ENCODE measurements at places on chromosomes 11 and 22. TPM values are rescaled to one million over a fixed set of nuclear protein-coding genes. Genes with fewer than 3 reads are reported as not detected.
A peak's percentile ranks its signal among the peaks of the same experiment; 100 is the strongest.

- DNase-seq, result no peak
Measured at GRCh38 chr11:120256178-120256577, 16.2 kb downstream of the POU2F3 start.

GRCh38 chr11:107973641-107974040 is 35.1 kb upstream of the CUL5 start:
- DNase-seq, result no peak

DNA sequence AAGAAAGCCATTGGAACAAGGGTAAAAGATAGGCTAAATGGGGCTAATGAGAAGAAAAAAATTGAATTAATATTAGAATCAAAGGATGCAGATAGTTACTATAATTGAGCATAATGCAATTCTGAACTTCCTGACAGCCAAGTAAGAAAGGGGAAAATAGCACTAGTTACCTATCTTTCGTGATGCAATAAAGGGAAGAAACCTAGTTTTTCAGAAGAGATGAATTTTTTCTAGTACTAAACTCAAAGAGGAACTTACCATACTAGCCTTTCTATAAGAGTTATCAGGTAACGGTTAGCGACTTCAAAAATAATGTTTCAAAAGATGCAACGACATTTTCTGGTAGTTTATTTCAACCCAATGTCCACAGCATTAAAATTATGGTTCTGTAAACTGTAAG is 8.8 kb upstream of the WT1 start:
- DNase-seq, result no peak

- no peak for DNase-seq
Measured at GRCh38 chr11:94629741-94630140, 62.6 kb downstream of the PIWIL4 start.

GRCh38 chr11:106656646-106657045 is 361.6 kb downstream of the GUCY1A2 start:
- no peak for DNase-seq

GRCh38 chr11:26946257-26946716 is 47.6 kb upstream of the FIBIN start:
- DNase-seq, result no peak

DNA sequence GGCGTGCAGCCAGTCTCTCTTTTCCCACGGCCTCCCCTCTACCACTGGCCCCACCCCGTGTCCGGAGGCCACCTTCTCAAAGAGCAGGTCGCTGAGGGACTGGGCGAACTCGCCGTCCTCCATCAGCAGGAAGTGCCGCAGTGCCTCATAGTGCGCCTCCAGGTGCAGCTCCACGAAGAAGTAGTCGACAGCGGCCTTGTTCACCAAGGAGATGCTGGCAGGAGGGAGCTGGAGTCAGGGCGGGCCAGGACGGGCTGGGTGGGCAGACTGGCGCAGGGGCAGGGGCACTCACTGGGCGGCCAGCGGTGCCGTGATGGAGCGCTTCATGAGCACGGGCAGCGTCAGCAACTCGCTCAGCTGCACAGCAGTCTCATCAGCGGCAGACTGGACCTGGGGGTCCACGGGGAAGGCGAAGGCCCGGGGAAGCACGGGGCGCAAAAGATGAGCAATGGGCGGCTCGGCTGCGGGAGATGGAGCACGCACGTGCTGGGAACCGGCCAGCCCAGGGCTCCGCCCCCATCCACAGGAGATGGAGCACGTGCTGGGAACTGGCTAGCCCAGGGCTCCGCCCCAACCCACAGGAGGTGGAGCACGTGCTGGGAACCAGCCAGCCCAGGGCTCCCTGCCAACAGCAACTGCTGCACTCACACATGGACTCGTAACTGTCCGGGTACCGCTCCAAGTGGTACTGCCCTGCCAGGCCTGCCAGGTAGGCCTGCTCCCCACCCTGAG is 18.4 kb downstream of the SELENOO start:
- no peak for DNase-seq

GRCh38 chr11:111688013-111688412 is 78.2 kb downstream of the PPP2R1B start:
- DNase-seq, result no peak

GRCh38 chr11:29161191-29161590 is 855.6 kb downstream of the KCNA4 start:
- no peak for DNase-seq

DNA sequence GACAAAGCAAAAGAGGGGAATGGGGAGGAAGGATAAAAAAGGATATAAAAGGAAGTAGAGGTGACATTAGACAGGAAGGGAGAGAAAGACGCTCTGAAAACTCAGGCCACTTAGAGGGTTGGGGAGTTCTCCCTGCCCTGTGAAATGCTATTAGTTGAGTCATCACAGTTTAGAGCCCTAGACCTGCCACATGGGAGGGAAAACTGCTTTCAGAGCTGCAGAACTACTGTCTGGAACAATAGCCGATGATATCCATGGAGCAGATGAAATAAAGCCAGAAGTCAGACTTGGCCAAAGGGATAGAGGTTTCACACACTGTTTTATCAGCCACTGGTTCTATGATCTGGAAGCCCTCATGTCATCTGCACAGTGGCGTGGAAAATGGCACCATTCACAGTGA is 157.9 kb downstream of the NCAM1 start:
- no peak for DNase-seq

- no peak for DNase-seq
Measured at GRCh38 chr11:45806937-45807791, 2.2 kb downstream of the SLC35C1 start.

- no peak for DNase-seq
Measured at GRCh38 chr11:59727426-59727825, 13.8 kb upstream of the OR10V1 start.

DNA sequence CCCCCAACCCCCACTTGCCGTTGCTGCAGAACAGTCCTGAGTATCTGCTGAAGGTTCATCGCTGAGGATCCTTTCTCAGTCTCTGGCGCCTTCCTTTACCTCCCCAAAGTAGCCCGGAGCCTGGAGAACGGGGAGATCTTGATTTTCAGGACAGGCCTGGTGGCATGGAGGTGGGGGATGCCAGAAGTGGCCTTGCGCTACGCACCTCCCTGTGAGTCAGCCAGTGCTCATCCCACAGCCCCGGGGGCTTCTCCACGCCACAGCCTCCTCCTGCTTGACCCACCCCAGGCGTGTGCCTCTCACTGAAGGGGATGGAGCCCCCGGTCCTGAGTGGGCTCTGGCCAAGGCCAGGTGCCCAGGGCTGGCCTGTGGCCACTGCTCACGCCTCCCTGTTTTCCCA is 339.6 kb downstream of the TBC1D22A start:
- DNase-seq, result no peak

- DNase-seq, result no peak
Measured at GRCh38 chr11:12389676-12390657, 12.6 kb downstream of the PARVA start.

GRCh38 chr22:48482771-48483170 is 1344.9 kb downstream of the BRD1 start:
- DNase-seq, result no peak

DNA sequence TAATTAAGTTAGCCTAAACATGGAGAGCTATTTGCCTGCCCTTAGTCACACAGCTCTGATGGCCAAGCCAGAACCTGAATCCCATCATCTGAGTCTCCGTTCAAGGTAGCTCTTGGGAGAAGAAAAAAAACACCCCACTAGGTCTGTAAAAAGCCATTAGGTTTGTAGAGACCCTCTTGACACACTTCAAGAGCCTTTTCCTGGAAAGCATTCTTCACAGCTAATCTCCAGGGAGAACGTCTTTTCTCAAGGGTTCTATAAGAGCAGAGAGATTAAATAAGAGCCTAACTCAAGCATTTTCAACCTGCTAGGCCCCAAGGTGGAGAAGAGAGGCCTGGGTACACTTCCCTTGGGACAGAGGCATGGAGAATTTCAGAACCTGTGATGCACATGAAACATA is 61.6 kb upstream of the NAV2 start:
- no peak for DNase-seq

DNA sequence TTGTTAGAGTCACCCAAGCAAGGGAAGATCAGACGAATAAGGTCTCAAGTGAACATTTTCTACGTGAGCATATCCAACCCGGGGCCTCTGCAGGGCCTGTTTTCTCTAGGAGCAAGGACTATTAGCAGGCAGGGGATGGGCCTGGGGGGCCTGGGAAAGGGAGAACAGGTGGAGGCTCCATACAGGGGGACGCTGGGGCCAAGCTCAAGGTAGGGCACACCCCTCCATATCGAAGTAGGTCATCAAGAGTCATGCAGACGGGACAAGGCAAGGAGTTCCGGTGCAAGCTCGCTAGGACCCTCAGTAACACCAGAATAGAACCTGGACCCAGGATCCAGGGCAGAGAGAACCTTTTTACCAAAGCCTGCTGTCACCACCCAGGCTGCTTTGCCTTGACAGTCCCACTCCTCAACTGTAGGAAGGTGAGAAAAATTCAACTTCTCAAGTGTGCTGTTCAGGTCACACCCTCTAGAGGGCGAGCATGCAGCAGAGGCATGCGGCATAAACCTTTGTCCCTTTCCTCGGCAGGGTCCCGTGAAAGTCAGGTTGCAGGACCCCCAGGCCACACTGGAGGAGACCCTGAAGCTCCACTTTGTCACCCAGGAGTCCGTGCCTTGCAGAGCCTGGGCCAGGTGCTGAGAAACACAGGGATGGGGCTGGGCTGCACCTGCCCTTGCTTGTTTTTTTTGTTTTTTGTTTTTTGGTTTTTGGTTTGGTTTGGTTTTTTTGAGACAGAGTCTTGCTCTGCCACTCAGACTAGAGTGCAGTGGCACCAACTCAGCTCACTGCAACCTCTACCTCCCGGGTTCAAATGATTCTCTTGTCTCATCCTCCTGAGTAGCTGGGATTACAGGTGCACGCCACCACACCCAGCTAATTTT is 8.6 kb upstream of the APOBEC3B start:
- DNase-seq, result peak; percentile 69

DNA sequence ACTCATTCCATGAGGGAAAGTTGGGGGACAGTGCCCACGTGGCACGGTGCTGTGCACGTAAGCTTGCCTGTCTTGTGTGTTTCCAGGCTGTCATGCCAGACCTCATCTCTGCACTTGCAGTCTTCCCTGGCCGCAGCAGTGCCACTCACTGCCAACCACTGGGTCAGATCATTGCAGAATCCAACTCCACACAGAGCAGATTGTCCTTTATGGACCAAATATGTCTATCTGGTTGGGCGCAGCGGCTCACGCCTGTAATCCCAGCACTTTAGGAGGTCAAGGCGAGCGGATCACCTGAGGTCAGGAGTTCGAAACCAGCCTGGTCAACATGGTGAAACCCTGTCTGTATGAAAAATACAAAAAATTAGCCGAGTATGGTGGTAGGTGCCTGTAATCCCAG is 4.4 kb upstream of the PPARA start:
- DNase-seq, result no peak

DNA sequence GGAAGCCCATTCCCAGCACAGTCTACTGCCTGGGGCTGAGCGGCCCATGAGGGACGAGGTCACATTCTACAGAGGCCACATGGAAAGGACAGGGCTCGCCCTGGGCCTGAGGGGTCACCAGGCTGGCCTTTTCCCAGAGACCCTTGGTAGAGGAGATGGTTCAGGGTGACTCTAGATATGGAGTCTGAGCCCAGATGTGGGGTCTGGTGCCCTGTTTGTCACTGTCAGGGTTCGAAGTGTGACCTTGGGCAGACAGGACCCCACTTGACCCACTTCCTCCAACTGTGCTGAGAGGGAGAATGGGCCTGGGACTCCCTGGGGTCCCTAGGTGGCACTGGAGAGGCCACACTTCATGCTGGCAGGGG is 81.0 kb downstream of the MYEOV start:
- no peak for DNase-seq

Gene LRRC4C
- 0.64 TPM for total RNA-seq

Gene TPCN2
- 17.2 TPM for total RNA-seq

Gene LDHAL6A
- total RNA-seq, result not detected

Gene DGCR6
- 11.7 TPM for total RNA-seq

Gene TPST2
- 10.6 TPM for total RNA-seq

Gene SLC6A5
- total RNA-seq, result 0.05 TPM

Gene OR2AG1
- total RNA-seq, result not detected

Gene KRTAP5-2
- not detected for total RNA-seq

Gene RASSF7
- total RNA-seq, result 9.4 TPM
